ENCODE measurements at places on chromosomes 1 and 21. TPM values are rescaled to one million over a fixed set of nuclear protein-coding genes. Genes with fewer than 3 reads are reported as not detected.

The TCEA3 gene
- 0.89 TPM for total RNA-seq

DNA sequence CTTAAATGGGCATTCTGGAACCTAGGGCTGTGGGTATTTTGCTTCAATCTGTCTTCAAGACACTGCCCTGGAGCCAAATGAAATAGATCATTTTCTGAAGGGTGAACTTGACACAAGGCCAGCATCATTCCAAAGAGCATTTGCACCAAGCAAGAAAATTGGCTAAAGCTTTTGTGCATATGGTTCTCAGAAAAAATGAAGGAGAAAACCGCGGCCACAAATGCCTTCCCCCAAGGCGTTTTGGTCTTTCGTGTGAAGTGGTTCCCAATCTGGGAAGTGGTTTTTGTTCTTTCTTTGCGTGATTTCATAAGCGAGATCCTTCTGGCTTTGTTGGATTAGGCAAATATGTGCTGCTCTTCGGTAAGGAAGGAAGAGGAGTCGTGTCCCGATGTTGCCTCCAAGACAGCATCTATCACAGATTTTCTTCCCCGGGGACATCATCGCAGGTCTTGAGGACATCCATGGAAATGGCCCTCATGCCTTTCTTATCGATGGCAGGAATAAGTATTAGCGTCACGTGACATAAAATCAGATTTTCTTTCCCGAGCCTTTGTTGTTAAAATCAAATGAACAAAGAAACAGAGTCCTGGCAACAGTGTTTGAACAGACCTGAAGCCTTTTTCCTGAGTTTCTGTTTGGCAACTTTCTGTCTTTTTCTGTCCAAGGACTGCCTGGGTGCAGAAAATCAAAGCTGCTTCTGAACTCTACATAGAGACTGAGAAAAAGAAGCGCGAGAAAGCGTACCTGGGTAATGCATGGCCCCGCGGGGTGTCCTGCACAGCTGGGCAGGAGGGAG is 31.0 kb downstream of the ATP5PO start:
- no peak for DNase-seq

- no peak for DNase-seq
Measured at GRCh38 chr1:69491416-69491815, 76.3 kb upstream of the LRRC7 start.

DNA sequence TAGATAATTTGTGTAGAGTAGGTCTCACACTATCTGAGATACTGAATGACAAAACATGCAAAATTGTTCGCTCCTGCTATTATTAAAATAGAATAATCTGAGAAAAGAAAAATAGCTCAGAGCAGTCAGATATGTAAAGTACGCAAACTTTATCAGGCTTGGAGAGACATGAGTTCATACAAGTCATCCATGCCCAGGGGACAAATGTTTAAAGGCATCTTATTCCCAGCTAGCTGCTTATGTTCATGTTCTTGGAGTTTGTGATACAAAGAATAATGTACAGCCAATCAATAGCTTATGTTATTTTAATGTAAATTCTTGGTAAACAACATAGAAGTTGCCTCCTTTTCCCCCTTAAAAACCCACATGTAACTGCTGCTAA is 69.4 kb upstream of the USP25 start:
- DNase-seq = no peak
